ENCODE measurements at places on chromosomes 5 and 9. TPM values are rescaled to one million over a fixed set of nuclear protein-coding genes. Genes with fewer than 3 reads are reported as not detected.

Gene NTNG2
- total RNA-seq, result 2.0 TPM

- H3K36me3 ChIP-seq, result no peaks in the 10 kb centered on the region
- H3K27me3 ChIP-seq, result peaks cover 5% of the 10 kb centered on the region
- no peaks in the 10 kb centered on the region for H3K4me1 ChIP-seq
- no peak for DNase-seq
Measured at GRCh38 chr9:1941989-1942388, 73.2 kb upstream of the SMARCA2 start.

GRCh38 chr5:141637123-141637766, 448 bp downstream of the RELL2 start:
- H3K4me1 ChIP-seq, result peaks cover 50% of the 10 kb centered on the region
- peaks cover 48% of the 10 kb centered on the region for H3K36me3 ChIP-seq
- H3K27me3 ChIP-seq, result no peaks in the 10 kb centered on the region
- H3K4me3 ChIP-seq, result peak overlapping the region; percentile 92
- peak; percentile 70 for DNase-seq

DNA sequence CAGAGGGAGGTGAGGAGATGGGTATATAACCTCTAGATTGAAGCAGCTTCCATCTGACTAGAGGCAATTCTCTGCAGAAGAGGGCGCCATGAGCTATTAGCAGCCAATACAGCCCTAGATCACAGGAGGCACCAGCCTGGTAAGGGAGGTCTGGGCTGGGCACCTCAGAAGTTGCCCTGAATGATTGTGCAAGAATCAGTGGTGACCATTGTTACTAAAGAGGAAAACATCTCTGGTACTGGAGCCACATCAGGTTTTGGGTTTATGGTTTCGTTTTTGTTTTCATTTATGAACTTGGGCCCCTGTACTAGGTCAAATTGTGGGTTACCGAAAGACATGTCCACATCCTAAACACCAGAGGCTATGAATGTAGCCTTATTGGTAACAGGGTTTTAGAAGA, 342.0 kb downstream of the MLLT3 start:
- no peak overlapping the region for H3K27ac ChIP-seq
- H3K36me3 ChIP-seq, result peaks cover 2% of the 10 kb centered on the region
- H3K4me1 ChIP-seq, result no peaks in the 10 kb centered on the region
- H3K27me3 ChIP-seq, result no peaks in the 10 kb centered on the region

DNA sequence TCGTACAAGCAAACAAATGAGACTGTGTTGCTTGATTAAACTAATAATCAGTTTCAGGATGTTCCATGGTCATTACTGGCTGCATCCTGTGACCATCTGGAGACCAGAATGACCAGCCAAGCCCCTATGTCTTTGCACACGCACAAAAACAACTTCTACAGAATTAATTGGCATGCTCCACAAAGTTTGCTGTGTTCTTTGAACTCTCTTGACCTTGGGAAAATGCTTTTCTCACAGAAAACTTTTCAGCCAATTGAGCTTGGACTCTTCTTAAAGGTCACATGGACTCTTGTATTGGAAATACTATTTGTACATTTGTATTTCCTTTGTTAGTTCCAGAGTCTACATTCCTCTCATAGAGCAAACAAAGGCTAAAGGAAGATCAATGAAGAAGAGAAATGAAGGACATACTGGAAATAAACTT, 147.8 kb downstream of the ARRDC3 start:
- peaks cover 2% of the 10 kb centered on the region for H3K27me3 ChIP-seq
- peaks cover 3% of the 10 kb centered on the region for H3K4me1 ChIP-seq
- H3K27ac ChIP-seq, result no peak overlapping the region
- no peak overlapping the region for H3K4me3 ChIP-seq

- no peak overlapping the region for H3K27ac ChIP-seq
- H3K36me3 ChIP-seq, result no peaks in the 10 kb centered on the region
- H3K4me3 ChIP-seq, result no peak overlapping the region
- peak; percentile 11 for DNase-seq
- peaks cover 6% of the 10 kb centered on the region for H3K27me3 ChIP-seq
- H3K4me1 ChIP-seq, result no peaks in the 10 kb centered on the region
Measured at GRCh38 chr5:130652176-130652575, 512.9 kb downstream of the HINT1 start.

DNA sequence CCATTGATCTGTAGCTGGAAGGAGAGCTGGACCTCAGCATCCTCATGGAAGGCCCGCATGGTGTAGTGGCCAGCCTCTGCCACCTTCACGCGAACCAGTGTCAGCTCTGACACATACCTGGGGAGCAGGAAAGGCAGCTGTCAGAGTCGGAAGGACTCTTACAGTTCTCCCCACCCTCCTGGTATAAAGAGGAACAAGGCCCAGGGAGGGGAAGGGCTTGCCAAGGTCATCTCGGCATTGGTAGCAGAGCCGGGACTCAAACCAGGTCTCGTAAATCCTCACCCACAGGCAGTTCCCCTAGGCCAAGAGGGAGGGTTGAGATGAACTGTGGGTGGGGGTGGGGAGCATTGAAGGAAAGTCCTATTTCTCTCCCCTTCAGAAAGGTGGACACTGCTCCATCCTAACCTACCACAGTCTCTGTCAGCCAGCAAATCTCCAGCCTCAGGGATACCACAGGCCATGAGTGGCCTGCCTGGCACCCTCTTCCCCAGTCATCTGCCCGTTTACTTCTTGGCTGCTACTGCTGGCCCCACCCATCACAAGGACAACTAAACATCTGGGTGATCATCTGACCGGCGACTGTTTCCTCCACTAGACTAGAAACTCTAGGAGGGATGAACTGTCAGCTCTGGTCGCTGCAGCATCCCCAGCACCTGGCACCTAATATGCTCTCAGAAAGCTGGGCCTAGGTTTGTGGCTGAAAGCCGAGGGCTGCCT, 23.5 kb downstream of the PDGFRB start:
- no peaks in the 10 kb centered on the region for H3K36me3 ChIP-seq
- no peak for DNase-seq
- H3K4me3 ChIP-seq, result no peak overlapping the region
- no peaks in the 10 kb centered on the region for H3K4me1 ChIP-seq

- peaks cover 8% of the 10 kb centered on the region for H3K27me3 ChIP-seq
- H3K27ac ChIP-seq, result no peak overlapping the region
- H3K4me3 ChIP-seq, result no peak overlapping the region
- no peak for DNase-seq
- peaks cover 34% of the 10 kb centered on the region for H3K4me1 ChIP-seq
- no peaks in the 10 kb centered on the region for H3K36me3 ChIP-seq
Measured at GRCh38 chr5:110106750-110107149, 417.0 kb downstream of the MAN2A1 start.

Gene PCDHAC1
- not detected for total RNA-seq

Gene CYLC2
- not detected for total RNA-seq

- no peak for DNase-seq
- H3K27me3 ChIP-seq, result no peaks in the 10 kb centered on the region
- peaks cover 4% of the 10 kb centered on the region for H3K4me1 ChIP-seq
- no peak overlapping the region for H3K27ac ChIP-seq
Measured at GRCh38 chr9:121835587-121836365, 184.3 kb downstream of the DAB2IP start.

- H3K27ac ChIP-seq, result no peak overlapping the region
- no peaks in the 10 kb centered on the region for H3K27me3 ChIP-seq
- H3K4me3 ChIP-seq, result no peak overlapping the region
- H3K4me1 ChIP-seq, result no peaks in the 10 kb centered on the region
- no peak for DNase-seq
Measured at GRCh38 chr5:113153512-113154097, 177.0 kb downstream of the DCP2 start.

GRCh38 chr9:14932641-14933040, 22.4 kb upstream of the FREM1 start:
- DNase-seq, result no peak
- H3K36me3 ChIP-seq, result no peaks in the 10 kb centered on the region
- H3K27me3 ChIP-seq, result no peaks in the 10 kb centered on the region
- no peaks in the 10 kb centered on the region for H3K4me1 ChIP-seq

Gene CPLANE1
- 6.2 TPM for total RNA-seq

Gene QRFP
- not detected for total RNA-seq

DNA sequence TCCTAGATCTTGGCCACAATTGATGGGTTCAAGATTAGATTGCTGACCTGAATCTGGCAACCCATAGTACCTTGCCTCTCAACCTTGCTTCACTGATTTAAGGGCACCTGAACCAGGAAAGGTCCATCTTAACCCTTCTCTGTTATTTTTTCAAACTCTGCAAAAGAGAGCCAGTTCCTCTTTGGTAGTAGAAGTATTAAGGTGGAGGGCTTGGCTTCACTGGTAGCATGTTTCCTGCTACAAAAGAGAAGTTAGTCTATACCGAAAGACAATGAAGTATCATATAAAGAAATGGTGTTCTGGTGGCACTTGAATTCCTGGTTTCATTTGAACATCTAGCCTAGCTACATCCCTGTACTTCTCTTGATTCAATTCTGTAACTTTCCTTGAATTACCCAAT, 8.5 kb downstream of the ALG2 start:
- H3K4me3 ChIP-seq, result no peak overlapping the region
- H3K27me3 ChIP-seq, result peaks cover 5% of the 10 kb centered on the region
- no peak overlapping the region for H3K27ac ChIP-seq
- H3K36me3 ChIP-seq, result peaks cover 32% of the 10 kb centered on the region
- DNase-seq, result no peak

Gene WDR38
- total RNA-seq, result not detected

GRCh38 chr5:93654676-93655075, 71.7 kb downstream of the NR2F1 start:
- no peaks in the 10 kb centered on the region for H3K27me3 ChIP-seq
- no peak for DNase-seq
- no peaks in the 10 kb centered on the region for H3K4me1 ChIP-seq
- no peak overlapping the region for H3K27ac ChIP-seq

DNA sequence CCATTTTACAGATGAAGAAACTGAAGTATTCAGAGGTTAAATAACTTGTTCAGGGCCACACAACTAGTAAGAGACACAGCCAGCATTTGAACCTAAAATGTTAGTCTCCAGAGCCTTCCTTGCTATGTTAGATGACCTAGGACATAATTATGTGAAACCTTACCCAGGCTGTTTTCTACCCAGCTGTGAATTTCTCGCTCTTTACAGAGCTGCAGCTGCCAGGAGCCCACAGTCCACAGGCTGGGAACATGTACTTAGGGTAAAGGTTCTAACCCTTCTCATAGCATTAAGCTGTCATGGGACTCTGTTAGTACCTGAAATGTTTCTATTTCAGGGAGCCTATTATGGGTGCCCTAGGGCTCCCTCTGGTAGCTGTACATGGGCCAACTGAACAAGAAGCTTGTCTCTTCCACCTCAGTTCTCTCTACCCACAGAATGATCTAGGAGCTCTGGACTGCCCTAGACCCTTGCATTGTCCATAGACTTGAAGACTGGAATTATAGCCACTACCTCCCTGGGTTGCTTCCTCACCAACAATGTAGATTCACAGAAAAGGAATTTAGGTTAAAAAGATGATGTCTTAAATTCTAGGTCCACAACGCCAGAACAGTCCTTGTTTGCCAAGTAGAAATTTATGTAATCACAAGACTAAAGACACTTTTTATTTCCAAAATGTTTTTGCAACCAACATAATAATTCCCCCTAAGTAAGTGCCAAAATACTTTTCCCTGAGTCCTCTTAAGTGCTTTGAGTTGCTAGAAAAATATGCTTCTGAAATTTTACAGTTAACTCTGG, 262.9 kb downstream of the PIK3R1 start:
- H3K4me3 ChIP-seq, result no peak overlapping the region
- H3K27me3 ChIP-seq, result peaks cover 5% of the 10 kb centered on the region
- no peak for DNase-seq
- H3K4me1 ChIP-seq, result no peaks in the 10 kb centered on the region
- no peaks in the 10 kb centered on the region for H3K36me3 ChIP-seq

DNA sequence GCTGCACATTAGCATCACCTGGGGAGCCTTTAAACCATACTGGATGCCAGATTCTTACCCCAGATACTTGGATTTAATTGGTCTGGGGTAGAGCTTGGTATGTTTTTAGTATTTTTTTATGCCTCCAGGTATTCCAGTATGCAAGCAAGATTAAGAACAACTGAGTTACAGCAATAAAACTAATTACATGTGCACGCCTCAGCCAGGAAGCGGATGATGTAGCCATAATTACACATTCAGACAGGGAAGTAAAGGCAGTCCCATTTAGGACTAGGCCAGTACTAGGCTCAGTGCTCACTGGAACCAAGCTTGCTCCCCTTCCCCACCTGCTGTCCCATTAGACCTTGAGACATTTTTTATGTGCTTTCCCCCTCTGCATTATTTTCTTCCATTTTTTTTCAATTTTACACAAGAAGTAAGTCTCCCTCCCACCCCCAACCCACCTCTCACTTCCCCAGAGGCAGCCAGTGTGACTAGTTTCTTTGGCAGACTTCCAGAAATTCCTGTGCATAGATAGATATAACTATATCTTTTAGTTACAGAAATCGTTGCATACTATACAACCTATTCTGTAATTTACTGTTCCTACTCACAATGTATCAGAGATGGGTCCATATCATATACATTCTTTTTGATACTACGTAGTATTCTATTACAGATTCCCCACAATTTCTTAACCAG, 7.1 kb upstream of the GNAQ start:
- no peaks in the 10 kb centered on the region for H3K27me3 ChIP-seq
- H3K4me3 ChIP-seq, result no peak overlapping the region
- peaks cover 18% of the 10 kb centered on the region for H3K4me1 ChIP-seq
- H3K36me3 ChIP-seq, result no peaks in the 10 kb centered on the region

- peak overlapping the region; percentile 81 for H3K4me3 ChIP-seq
- peak overlapping the region; percentile 99 for H3K27ac ChIP-seq
- no peaks in the 10 kb centered on the region for H3K27me3 ChIP-seq
- H3K4me1 ChIP-seq, result peaks cover 89% of the 10 kb centered on the region
- peaks cover 24% of the 10 kb centered on the region for H3K36me3 ChIP-seq
Measured at GRCh38 chr5:80189201-80189600, 66.6 kb downstream of the SERINC5 start.

Gene GPR151
- total RNA-seq, result not detected

DNA sequence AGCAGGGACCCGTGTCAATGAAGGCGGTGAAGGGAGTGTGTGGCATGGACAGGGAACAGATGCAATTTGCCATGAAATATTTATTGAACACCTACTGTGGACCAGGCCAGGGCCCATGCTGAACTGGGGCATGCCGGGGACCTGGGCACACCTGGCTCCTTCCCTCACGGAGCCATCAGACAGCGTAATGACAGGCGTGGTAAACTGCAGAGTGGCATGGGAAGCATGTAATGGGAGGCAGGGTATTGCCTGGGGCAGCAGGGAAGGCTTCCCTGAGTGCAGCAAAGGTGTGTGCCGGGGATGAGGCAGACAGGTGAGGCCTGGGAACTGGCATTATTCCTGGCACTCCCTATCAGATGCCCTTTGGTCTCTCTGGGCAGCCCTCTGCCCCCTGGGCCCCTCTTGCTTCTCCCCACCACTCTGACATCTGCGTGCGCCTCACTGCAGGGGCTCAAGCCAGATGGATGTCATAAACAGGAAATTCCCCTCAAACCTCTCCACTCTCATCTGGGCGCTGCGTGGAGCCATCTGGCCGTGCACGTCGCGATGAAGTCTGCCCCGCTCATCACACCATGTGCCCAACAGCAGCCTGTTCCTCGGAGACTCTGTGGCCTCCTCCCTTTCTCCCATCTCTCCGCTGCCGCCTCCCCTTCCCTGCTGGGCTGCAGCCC, 67.6 kb downstream of the HMCN2 start:
- H3K36me3 ChIP-seq, result no peaks in the 10 kb centered on the region
- H3K4me3 ChIP-seq, result no peak overlapping the region
- no peak for DNase-seq
- peaks cover 26% of the 10 kb centered on the region for H3K27me3 ChIP-seq
- no peak overlapping the region for H3K27ac ChIP-seq

Measured in activated CD4-positive, alpha-beta T cell treated with anti-CD3 and anti-CD28 coated beads for 36 hours (primary cell).